ENCODE measurements at places on chromosomes 1 and 21. TPM values are rescaled to one million over a fixed set of nuclear protein-coding genes. Genes with fewer than 3 reads are reported as not detected.
A peak's percentile ranks its signal among the peaks of the same experiment; 100 is the strongest.

C1orf105 gene
- total RNA-seq, result 6.5 TPM

COL11A1 gene
- total RNA-seq, result 0.13 TPM

C1QTNF12 gene
- 2.6 TPM for total RNA-seq

APOBEC4 gene
- total RNA-seq, result not detected

TARS2 gene
- 30.7 TPM for total RNA-seq

TCEA3 gene
- 46.0 TPM for total RNA-seq

VANGL2 gene
- 1.4 TPM for total RNA-seq

RLF gene
- total RNA-seq, result 13.8 TPM

GJB5 gene
- not detected for total RNA-seq

- DNase-seq, result no peak
Observed at GRCh38 chr21:45354970-45355369, 50.0 kb upstream of the COL18A1 start.

- no peak for DNase-seq
Observed at GRCh38 chr1:53249706-53250105, 11.4 kb upstream of the MAGOH start.

DNA sequence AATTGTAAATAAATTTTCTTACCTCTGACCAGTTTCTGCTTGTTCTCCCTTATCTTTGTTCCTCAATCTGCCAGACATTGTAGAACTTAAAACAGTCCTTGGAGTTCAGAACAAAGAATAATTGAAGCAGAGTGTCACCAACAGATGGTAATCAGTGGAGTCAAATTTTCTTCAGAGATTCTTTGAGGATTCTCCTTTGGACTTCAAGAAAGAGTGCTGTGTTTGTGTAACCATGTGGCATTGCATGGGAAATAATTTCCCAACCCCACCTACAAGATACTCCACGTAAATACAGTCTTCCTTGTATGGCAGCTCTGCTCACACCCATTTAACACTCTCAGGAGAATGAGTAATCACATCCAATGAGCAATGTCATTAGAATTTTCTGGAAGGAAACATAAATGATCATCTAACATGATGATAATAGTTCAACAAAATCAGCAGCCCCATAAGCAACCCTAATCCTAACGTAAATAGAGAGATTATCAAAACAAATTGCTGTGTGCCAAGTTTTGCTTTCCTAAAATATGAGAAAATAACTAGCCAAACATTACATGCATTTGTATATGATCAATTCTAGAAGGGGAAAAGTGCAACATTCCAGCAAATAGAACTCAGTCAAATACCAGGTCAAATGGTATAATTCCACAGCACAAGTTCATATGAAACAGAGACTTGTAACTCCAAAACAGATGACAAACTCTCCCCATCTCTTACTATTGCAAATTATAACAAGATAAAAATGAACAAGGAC, 6.9 kb upstream of the DENND1B start:
- DNase-seq, result no peak

DNA sequence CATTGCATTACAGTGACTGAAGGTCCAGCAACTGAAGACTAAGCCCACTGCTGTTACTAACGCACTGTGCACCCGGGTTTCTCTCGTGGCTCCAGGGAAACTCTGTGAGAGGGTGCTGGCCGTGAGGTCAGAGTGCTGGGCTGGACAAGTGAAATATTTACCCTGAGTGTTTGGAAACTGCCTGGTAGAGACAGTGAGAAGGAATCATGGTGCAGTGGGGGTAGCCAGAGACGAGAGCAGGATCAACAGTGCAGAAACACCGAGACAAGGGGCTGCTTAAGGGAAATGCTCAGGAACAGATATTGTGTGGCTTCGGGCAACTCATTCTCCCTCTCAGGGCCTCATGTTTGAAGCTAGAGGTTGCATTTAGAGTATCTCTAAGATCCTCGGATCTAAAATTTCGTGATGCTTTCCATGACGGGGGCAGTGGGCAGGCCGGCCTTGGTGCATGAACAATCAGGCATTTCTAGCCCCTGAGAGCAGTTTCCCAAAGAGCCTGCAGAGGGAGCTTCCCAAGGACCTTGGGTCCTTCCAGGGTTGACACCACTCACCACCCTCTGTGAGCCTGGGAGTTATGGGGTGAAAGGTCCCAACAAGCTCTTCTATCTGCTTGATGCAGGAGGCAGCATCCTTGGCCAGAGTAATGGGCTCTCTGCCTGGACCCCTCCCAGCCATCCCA, 9.7 kb downstream of the CD2 start:
- DNase-seq, result no peak

GRCh38 chr1:1235016-1235744, 3.1 kb downstream of the B3GALT6 start:
- no peak for DNase-seq

DNA sequence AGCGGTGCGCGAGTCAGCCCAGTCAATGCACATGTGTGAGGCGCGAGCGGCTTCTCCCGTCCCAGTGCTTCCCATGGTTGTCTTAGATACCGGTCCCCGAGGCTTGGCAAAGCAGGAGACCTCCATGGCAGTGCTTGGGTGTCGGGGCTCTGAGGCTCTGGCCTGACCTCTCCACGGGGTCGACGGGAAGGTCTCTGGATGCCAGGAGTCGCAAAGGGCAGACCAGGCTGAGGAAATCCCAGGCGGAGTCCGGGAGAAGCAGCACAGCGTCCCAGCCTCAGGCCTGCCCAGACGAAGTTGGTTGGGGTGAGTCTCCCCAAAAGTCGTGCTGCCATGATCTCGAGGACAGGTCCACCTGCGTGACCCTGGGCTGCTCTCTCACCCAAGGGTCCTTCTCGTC, 3881.6 kb downstream of the SRGAP2C start:
- no peak for DNase-seq

DNA sequence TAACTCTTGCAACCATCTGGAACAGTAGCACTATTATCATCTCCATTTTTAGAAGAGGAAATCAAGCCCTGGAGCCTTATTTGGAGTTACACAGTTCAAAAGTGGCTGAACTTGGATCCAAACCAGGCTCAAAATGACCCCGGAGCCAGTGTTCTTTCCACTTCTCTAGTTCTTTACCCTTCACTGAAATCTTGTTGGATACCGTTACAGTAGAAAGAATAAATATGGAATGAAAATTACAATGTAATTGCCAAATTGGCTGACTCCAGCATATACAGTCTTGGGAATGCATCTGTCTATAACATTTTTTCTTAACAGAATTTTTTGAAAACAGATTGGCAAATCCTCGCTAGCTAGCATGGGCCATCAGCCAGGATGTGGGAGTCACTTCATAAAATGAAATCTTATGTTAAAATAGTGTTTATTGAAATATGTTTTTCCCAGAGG, 261.4 kb downstream of the CTH start:
- no peak for DNase-seq

DNA sequence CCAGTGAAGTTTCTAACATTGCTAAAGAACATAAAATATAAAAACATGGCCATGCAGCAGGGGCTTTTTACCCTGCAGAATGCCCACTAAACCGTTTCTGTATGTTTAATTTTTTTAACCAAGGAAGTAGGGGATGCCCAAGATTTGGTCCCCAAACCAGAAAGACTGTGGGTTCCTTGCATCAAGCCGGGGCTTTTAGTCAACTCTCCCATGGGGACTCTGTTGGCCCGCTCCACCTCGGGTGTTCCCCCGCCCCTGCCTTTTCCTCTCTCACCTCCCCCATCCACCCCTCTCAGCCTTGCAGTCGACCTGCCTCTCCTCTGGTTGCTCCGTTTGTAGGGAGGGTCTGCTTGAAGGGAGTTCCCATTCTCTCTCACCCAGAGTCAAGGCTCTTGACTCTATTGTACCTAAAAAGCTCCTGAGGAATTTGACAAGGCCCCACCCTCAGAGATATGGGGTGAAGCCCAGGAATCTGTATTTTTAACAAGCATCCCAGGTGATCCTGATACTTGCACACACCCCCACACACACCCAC, 117.5 kb downstream of the TOMM20 start:
- peak; percentile 71 for DNase-seq

DNA sequence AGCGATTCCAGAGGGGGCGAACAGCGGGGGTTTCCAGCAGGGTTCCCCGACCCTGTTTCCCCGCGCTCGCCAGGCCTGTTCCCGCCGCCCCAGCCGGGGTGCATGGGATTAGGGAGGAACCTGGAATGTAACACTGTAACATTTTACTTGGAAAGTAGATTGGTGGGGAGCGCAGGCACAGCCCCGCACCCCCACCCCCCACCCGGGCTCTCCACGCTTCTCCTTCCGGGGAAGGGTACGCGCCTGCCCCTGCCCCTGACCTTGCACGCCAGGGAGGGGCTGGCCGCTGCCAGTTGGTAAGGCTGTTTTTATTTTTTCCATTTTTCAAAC, 427 bp downstream of the FAM3B start:
- no peak for DNase-seq

DNA sequence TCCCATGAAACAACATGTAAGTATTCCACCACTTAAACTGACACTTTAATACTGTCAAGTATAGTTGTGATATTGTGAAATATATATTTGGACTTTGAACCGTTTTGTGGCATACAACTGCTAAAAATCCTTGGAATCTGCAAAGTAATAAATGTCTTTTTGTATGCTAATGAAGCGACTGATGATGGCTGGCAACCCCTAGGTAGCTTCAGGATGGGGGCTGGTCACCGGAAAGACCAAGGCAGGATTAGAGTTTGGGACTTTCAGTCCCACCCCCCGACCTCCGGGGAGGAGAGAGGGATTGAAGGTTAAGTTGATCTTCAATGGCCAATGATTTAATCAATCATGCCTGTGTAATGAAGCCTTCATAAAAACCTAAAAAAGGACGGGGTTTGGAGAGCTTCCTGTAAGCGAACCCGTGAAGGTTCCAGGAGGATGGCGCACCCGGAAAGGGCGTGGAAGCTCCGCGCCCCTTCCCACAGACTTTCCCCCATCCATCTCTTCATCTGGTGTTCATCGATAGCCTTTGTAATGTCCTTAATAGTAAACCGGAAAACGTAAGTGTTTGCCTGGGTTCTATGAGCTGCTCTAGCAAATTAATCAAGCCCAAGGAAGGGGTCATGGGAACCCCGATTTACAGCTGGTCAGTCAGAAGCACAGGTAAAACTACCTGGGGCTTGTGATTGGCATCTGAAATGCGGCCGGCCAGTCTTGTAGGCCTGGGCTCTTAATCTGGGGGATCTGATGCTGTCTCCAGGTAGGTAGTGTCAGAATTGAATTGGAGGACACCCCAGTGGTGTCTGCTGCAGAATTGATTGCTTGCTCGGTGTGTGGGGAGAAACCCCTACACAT, 1.8 kb upstream of the ZNF281 start:
- no peak for DNase-seq

DNA sequence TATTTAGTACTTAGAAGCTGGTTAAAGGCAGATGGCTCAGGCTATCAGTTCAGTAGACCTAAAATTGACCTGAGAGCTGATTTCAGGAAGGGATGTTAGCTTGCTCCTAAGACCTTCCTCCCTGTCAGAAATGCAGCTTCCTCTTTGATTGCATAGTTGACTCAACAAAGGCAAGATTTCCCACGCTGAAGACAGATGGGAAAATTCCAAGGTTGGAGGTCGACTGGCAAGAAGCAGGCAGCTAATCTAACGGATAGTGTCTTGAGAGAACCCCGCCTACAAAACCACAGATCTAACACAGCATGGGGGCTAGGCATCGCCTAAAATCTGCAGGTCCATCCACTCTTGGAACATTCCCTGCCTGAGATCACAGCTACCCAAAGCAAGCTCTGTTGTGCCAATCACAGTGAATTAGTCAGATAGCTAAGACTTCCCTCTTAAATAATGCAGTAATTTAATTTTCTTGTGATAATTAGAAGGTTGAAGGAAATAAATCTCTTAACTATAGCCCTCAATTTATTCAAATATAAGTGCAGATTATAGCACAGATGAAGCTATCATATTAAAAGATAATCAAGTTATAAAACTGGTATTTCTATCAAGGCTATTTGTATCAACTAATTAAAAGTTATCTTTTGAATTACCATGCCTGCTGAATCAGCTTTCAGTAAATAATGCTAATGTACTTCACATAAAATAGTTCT, 357.8 kb upstream of the SGIP1 start:
- DNase-seq, result no peak

DNA sequence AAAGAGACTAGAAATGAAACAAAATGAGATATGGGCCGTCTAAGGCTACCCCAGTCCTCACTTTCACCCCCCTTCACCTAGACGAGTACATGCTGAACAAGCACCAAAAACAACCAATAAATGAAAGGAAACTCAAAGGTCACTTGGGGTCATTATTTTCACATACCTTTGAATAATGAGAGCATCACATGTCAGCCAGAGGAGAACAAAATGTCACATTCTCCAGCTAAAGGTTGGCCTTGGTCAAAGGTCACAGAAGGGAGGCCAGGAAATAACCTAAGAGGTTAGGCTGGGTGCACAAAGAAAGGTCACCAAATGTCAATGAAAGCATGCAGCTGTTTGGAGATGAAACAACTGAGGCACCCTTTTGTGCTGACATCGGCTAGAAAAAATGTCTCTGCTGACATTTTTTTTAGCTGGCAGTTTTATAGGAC, 288.7 kb upstream of the USP25 start:
- DNase-seq, result no peak

GRCh38 chr1:235892734-235893413, 26.2 kb upstream of the LYST start:
- no peak for DNase-seq

- no peak for DNase-seq
Observed at GRCh38 chr1:192907545-192908243, 98.9 kb downstream of the RGS2 start.

- DNase-seq, result no peak
Observed at GRCh38 chr21:25903607-25904006, 168.8 kb downstream of the GABPA start.

GRCh38 chr21:33844104-33844889, 71.3 kb downstream of the ATP5PO start:
- no peak for DNase-seq

DNA sequence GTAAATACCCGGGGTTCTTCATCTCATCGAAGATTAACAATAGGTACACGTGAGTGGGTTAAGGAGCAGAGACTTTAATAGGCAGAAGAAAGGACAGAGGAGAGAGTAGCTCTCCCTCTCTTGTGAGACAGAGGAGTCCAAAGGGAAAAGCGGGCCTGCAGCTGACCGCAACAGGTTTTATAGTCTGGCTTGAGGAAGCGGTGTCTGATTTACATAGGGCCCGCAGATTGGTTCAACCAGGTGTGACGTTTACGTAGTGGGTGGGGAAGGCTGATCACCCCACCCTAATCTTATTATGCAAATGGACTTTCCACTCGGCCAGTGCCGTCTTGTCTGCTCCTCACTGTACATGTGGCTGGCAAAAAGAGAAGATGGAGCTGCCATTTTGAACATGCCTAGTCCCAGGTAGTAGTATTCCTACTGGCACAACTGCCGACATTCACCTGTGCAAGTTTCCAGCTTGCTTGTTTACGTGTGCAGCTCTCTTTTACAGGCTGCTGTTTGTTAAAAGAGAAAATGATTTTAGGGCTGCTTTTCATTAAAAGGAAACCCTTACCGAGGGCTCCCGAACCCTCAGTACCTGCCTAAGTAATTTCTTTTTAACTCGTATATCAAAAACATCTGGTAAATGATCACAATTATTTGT, 10.6 kb downstream of the CDC14A start:
- no peak for DNase-seq

DNA sequence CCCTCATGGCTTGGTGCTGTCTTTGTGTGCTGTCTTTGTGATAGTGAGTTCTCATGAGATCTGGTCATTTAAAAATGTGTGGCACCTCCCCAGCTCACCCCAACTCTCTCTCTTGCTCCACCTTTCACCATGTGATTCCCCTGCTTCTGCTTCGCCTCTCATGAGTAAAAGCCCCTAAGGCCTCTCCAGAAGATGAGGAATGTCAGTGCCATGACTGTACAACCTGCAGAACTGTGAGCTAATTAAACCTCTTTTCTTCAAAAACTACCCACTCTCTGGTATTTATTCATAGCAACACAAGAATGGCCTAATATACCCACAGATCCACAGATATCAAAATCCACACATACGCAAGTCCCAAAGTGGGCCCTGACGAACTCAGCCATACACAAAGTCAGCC, 88.9 kb upstream of the PPP2R5A start:
- DNase-seq, result no peak
